ENCODE measurements at places on chromosomes 1 and 21.
A peak's percentile ranks its signal among the peaks of the same experiment; 100 is the strongest.

GRCh38 chr1:167371030-167371429 is 147.3 kb downstream of the CD247 start:
- no peak for DNase-seq

DNA sequence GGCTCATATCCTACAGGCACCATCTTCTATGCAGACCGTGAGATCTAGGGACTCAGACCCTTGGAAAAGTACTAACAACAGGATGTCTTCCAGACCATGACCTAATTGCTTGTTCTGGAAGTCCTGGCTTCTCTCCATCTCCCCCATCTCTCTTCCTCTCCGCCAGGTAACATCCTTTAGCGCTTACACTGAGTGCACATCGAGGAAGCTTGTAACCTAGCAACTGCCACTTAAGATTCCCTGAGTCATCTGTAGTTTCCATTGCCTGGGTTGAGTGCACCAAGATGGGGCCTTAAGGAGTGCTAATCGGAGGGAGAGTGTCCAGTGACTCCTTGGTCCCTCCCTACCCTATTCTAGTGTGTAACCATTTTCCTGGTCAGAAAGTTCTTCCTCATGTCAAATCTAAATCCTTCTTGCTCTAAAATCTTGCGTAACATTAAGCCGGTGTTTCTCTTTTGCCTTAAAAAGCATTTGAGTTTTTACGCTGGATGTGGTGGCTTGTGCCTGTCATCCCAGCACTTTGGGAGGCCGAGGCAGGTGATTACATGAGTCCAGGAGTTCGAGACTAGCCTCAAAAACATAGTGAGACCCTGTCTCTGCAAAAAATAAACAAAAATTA is 9.7 kb downstream of the KLHDC8A start:
- DNase-seq, result no peak

DNA sequence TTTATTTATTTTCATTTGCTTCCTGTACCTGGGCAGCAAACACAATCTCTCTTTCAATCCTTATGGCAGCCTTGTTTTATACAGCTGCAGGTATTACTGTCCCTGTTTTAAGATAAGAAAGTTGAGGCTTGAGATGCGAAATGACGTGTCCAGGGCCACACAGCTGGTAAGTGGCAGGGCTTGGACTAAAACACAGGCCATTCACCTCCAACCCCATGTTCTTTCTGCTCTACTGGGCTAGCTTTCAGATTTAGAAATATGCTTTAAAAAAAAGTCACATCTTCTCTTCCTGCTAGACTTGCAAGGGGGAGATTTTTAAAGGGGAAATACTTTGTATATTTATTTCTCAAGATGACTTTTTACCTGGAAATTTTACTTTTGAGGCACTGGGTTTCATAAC is 62.8 kb downstream of the CNST start:
- no peak for DNase-seq

DNA sequence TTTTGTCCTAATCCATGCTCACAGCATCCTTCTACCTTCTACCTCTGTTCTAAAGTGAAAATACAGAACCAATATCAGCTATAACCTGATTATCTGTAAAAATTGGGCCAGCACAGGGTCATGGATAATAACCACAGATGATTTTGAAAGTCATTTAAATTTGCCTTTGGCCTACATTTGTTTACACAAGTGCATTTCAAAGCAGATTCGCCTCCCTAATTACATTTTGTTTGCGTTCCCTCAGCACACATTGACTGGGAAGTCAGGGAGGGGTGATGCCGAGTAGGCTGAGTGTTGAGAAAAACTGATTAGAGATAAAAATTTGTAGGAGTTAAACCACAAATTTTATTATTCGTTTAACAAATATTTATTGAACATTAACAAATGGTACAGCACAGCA is 19.2 kb upstream of the RGS8 start:
- no peak for DNase-seq

DNA sequence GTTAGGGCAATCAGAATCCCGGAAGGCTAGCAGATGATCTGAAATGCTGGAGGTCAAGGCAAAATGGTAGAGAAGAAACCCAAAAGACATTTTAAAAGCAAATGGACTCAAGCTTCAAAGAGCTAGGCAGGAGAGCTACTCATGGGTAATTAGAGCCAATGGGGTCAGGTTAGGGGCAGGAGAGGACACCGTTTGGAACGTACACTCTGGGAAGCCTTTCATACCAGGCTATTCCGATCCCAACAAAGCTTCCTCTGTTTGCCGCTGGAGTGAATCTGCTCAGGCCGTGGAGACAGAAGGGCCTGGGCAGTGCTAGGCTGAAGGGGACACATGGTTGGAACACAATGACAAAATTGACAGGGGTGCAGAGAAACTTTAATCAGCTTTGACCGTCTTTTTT is 346.6 kb downstream of the RPS6KC1 start:
- no peak for DNase-seq

- DNase-seq, result no peak
Observed at GRCh38 chr21:36048357-36048756, 12.0 kb downstream of the SETD4 start.

DNA sequence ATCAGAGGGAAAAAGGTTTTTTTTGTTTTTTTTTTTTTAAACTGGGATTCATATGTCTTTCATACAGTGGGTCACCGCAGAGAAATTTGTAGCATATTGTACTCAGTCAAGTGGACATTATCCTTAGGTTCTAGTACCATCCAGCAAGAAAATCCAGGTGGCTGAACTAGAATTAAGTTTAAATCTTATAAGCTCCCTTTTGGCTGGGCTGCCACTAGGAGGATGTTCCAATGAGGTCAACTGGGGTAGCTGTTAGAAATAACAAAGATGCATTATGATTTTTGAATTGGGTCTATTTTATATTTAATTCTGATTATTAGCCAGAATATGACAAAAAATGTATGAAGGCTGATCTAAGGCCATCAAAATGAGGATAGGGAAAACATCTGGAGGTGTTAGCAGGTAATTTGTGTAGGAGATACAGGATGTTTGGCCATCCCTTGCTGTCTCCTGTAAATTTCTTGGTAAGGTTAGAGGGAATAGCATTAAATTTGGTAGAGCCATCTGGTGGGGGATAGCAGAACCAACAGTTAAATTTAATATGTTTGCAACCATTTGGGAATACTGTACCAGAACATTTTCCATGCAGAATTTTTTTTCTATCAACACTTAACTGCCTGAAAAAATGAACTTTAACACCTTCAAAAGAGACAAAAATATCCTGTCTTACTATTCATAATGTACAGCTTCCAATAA is 568.5 kb upstream of the B3GALT2 start:
- DNase-seq, result no peak

GRCh38 chr1:94905207-94905606 is 21.7 kb downstream of the CNN3 start:
- DNase-seq, result no peak

DNA sequence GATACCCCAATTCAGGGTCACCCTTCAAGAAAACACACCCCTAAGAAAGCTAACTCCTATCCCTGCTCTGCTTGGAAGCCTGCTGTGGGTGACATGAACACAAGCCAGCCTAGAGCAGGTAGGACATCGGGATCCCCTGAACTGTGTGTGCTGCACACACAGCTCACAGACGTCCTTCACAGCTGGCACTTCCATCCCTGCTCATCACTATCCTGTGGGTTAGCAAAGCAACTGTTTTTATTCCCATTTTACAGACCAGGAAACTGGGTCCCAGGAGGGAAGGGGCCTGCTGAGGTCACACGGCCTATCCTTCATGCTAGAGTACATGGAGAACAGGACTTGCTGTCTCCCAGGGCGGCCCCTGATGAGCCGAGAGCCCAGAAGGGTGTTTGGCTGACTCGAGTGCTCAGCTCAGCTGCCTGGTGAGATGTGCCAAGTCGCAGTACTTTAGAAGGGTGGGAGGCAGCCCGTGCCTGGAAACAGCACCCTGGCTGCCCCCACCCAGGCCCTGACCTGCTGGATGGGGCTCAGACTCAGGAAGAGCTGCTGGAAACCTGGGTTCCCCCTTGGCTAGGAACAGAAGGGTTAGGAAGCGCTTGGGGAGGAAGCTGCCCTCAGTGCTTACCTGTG is 28.3 kb upstream of the BTG2 start:
- DNase-seq, result no peak

- DNase-seq, result no peak
Observed at GRCh38 chr1:79041666-79042065, 35.1 kb upstream of the ADGRL4 start.

- DNase-seq, result peak; percentile 85
Observed at GRCh38 chr1:147541672-147542568, 619 bp downstream of the BCL9 start.

- no peak for DNase-seq
Observed at GRCh38 chr1:112954017-112954650, 1.9 kb downstream of the SLC16A1 start.

- DNase-seq, result no peak
Observed at GRCh38 chr1:147215540-147215916, 9.6 kb downstream of the FMO5 start.

DNA sequence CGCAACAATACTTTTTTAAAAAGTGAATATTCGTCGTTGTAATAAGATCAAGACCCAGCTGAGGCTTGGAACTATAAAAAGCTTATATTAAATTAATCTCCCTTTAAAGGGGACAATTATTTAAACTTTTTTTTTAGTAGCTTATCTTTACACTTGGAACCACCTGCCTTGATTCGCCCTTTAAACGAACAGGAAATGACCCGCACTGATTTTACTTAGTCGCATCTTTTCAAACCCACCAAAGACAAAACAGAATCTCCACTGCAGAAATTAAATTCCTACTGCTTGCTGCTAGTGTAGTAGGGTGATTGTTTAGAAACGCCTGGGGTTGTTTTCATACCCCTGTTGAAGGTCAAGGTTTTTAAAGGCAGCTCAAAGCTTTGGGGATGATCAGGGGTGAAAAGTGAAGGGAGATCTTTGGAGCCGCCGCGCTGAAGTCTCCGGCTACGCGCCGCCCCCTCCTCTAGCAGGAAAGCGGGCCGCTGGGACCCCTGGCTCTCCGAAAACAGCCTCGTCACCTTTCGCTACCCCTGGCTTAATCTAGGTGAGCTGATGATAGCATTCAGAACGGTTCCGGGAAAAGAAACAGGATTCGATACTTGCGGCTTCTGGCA is 163.4 kb downstream of the RUNX1 start:
- peak; percentile 43 for DNase-seq

All from right hindlimb (tissue), 1 donor.